ENCODE measurements at places on chromosomes 5 and 9.

DNA sequence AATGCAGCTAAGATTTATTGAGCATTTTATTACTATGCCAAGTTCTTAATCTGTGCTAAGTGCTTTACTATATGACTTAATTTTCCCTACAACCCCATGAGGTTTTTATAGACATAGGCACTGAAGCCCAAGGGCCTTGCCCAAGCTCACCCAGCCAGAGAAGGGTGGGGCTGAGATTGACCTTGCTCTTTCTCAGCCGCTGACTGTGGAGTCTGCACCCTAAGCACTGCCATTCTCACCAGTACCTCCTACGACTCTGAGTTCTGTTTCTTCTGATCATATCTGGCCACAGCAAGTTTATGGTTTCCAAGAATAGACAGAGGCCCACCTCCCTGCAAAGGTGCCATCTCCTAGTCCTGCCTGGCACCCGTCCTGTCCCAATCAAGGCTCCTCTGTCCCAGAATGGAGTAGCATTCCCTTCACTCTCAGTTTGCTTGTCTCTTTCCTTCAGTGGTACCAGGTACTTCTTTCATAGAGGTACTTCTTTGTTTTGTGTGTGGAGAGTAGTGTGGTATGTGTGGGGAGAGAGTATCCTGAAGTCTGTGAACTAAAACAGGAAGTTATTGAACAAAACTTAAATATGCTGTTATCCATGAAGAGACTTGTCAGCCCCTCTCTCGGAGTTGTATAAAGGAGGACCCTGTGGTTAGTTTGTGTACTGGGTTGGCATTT is 42.6 kb downstream of the CSF1R start:
- DNase-seq, result no peak

- DNase-seq, result no peak
These were observed 53.7 kb upstream of the RPL26L1 start for GRCh38 chr5:172905346-172906140.

GRCh38 chr9:76090909-76091308 is 200.4 kb downstream of the PCSK5 start:
- DNase-seq, result no peak

DNA sequence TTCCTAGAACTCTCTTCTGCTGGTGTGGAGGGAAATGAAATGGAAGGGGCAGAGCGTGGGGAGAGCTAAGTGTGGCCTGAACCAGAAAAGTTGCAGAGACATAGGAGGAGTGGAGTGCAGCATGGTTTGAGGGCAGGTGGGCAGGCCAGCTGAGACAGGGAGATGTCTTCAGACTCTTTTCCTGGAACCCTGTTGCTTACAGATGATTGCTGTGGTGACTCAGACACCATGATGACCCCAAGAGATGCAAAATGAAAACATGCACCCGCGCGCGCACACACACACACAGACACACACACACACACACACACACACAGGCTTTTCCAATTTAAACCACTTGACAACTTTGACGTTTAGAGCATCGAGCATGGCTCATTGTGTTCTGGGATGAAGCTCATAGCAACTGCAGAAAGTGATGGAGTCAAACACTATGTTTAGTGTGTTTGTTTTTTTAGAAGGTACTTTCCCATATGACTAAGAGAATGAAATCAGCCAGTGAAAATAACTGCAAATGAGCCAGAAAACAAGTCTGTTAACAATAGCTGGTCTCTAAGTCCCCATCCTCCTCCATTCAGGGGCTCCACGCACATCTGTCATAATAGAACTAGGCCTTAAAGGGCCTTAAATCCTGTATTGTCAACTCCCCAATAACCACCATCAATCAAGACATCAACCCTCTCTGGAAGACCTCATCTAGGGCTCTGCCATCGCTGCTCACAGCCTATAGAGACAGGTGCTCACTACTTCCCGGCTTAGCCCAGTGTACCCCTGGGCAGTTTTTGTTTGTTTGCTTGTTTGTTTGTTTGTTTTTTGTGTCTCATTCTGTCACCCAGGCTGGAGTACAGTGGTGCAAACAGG is 9.6 kb downstream of the TMOD1 start:
- DNase-seq, result peak; percentile 55

DNA sequence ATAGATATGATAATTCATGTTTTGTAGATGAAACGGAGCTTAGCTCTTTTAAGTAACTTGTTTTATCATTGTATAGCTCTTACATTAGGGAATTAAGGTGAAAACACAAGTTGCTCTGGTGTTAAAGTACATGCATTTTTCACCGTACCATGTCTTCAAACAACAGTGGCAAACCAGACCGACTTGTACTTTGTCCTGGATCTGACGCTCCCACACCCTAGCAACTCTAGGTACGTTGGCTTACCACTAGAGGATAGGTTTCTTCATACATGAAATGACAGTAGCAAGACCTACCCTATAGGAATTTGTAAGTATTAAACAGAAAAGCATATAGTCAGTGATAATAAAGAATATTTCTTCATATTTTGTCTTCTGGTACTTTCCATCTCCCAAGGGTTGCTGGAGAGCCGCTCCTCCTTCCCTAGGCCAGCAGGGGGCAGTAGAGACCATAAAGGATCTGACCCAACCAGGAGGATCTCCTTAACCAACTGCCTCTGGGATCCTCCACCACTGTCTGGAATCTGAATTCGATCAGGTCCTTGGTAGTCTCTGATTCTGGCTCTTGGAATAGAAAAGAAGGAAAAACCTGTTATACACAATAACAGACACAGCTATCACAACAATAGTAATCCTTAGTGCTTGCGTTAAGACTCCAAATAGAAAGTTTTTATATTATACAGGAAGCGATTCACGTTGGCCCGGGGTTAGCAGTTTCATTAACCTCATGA is 136.7 kb downstream of the CAVIN4 start:
- DNase-seq, result no peak

DNA sequence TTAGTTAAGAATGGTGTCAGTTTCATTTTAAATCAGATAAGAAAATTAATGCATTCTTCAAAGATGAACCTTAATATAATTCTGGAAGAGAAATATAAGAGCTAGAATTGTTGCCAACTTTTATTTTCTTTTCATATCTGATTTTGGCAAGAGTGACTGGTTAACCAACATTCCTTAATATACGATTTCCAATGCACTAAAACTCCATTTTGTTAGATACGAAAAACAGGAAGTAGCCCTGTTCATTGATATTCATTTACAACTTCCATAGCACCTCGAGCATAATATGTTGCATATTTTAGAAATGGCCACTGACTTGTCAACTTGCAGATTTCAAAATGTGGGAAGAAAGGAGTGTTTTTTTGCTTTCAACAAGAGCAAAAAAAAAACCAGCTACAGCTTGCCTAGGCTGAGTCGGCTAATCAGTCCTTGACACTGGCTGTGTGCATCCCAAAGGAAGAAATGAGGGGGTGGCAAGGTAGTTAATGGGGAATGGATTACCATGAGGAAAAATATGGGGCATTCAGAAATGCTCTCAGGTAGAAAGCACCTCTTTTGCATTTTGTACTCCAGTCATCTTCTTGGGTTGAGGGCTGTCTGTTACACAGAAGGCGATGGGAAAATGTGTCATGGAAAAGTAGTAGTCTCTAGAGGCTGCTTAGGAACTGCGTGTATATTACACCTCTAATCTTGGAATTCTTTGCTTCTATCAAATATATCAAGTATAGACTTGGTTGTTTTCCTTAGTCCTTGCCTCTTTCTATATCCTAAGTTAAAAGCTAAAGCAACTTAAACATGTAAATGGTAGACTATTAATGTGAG is 3.9 kb downstream of the MAP3K1 start:
- DNase-seq, result no peak

- DNase-seq, result no peak
These were observed 15.4 kb downstream of the SFXN1 start for GRCh38 chr5:175493726-175494125.

GRCh38 chr9:128416014-128416413 is 4.6 kb upstream of the CERCAM start:
- no peak for DNase-seq

DNA sequence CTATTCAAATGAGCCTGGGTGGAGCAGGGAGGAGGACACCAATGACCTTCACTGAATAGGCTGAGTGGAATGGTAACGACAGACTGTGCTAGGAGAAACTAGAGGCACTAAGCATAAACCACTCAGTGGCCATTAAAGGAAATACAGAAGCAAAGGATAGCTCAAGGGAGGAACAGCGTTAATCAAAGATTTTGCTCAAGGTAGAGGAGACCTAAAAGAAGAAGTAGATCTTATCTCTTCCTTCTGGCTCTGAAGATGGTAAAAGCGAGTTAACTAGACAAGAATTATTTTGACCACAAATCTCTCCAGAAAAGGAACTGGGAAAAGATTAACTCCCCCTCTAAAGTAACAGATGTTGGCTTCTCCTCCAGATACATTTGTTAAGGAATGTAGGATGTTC is 299.6 kb downstream of the EPB41L4A start:
- DNase-seq, result no peak

- no peak for DNase-seq
These were observed 170.4 kb upstream of the COX7C start for GRCh38 chr5:86447362-86447761.

DNA sequence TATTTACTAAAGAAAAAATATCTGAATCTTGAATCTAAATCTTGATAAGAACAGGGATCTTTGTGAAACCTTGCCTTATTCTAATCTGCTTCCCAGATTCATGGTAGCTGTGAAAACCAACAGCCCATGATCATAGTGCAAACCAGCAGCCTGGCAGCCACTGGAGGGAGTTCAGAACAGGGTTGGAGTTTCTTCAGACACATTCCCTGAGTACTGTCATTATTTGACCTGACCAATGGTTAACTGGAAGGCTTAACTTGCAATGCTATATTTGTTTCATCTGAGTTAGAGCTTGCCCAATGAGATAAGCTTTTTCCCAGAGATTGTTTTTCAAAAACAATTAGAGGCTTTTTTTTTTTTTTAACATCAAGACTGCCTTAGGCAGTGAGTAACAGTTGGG is 47.8 kb downstream of the LOX start:
- no peak for DNase-seq

DNA sequence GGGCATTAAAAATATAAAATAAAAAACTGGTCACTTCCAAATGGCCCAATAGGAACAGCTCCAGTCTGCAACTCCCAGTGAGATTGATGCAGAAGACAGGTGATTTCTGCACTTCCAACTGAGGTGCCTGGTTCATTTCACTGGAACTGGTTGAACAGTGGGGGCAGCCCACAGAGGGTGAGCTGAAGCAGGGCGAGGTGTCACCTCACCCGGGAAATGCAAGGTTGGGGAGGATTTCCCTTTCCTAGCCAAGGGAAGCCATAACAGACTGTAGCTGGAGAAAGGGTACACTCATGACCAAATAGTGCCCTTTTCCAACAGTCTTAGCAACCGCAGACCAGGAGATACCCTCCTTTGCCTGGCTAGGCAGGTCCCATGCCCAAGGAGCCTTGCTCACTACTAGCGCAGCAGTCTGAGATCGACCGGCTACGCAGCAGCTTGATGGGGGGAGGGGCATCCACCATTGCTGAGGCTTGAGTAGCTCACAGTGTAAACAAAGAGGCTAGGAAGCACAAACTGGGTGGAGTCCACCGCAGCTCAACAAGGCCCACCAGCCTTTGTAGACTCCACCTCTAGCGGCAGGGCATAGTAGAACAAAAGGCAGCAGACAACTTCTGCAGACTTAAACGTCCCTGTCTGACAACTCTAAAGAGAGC is 12.7 kb downstream of the RLN1 start:
- DNase-seq, result no peak

- DNase-seq, result no peak
These were observed 26.1 kb upstream of the IFNK start for GRCh38 chr9:27497883-27498417.

GRCh38 chr9:125540497-125540896 is 166.5 kb downstream of the MAPKAP1 start:
- DNase-seq, result no peak
